ENCODE measurements at places on chromosomes 12 and 14.

- DNase-seq = no peak
Measured at GRCh38 chr12:127430401-127430800, 836.6 kb upstream of the TMEM132C start.

DNA sequence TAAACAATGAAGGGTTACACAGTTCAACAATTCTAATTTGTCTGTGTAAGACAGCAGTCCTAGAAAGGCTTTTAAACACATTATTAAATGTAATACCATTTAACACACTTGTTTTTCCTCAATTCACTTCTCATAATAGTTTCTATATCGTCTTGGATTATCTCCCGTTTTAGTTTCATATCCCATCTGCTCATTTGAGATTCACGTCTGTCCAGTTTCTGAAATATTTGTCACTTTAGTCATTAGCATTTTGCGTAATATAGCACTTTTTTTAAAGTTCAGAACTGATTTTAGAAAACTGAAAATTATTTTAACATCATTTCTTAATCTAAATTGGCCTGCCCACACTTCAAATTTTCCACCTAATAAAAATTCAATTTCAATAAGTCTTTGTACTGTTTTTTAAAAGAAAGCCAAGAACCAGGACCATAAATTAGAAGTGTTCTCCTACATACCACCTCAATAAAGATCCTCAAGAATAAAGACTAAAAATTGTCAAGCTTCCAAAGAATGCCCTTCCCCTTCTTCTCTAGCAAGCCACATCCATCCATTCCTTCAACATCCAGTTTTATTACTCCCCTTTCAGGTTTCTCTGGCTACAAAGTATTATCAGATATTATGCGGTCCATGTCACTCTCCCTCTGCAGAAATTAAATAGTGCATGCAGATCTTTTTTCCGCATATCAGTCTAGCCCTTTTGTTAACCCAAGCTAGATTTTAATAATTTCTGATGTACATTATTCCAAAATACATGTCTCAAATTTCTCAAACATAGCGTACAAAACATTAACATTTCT, 11.9 kb downstream of the MED13L start:
- no peak for DNase-seq

DNA sequence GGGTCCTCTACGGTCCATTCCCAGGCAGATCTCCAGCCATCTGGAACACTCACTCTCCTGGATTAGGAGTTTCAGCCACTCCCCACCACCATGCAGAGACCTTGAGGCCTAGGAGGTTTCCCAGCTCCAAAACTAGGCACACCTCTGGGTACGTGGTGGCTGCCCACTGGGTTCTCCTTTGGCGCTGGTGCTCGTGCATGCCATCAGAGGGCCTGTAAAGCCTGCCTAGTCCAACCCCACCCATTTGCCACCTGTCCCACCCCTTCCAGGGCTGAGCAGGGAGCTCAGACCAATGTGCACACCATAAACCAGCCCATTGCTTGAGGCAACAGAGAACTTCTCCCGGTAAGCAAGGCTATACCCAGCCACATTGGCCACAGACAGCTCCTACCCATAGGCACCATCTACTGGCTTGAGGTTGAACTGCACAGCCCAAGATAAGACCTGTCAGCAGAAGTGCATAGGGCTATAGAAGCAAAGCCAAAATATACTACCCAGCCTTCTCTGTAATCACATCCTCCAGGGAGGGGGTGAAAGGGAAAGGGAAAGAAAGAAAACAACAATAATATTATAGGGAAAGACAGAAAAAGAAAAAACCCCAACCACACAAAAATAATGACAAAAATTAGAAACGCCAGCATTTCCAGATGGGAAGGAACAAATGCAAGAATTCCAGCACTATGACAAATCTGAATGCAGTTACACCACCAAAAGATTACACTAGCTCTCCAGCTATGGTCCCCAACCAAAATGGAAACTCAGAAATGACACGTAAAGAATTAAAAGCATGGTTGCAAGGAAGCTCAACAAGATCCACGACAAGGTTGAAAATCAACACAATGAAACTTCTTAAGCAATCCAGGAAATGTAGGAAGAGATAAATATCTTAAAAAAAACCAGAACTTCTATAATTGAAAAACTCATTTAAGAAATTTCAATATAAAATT, 111.9 kb upstream of the CCDC175 start:
- peak; percentile 20 for DNase-seq

- DNase-seq = no peak
Measured at GRCh38 chr12:122137229-122137628, 36.8 kb downstream of the IL31 start.

GRCh38 chr14:92579244-92579936, 65.8 kb downstream of the RIN3 start:
- no peak for DNase-seq

DNA sequence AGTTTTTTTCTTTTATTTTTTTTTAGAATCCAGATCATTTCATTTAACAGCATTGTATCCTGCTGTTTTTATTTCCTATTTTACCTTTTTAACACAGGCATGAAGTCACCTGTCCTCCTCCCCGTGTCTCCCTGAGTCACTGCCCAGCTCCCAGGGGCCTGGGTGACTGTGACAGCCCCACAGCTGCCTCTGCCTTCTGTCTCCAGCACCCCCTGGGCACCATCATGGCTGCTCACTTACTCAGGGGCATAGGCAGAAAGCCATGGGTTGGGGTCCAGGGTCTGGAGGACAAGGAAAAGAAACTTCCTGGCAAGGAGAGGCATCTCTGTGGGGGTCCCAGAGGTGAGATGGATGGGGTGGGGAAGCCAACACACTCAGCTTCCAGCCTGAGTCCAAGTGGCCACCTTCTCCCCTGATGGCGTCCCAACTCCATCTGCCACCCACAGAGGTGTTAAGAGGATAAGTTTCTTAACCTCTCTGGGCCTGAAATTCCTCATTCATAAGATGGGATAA, 25.3 kb downstream of the TMEM63C start:
- DNase-seq = no peak

DNA sequence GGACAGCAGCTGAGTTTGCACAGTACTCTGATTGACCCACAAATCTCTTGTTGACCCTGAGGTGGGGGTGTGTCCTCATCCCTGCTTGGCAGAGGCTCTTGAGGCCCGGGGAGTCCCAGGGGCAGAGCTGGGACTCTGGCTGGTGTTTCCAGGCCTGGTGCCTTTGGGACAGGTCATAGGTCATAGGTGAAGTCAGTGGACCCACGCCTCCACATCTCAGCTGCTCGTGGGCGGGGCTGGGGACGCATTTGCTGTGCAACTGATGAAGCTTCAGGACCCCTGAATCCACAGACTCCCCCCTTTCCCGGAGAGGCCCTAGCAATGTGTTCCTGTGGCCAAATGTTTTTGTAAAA, 408 bp upstream of the CACNA2D4 start:
- DNase-seq = no peak

- no peak for DNase-seq
Measured at GRCh38 chr14:85041618-85042017, 488.3 kb upstream of the FLRT2 start.

DNA sequence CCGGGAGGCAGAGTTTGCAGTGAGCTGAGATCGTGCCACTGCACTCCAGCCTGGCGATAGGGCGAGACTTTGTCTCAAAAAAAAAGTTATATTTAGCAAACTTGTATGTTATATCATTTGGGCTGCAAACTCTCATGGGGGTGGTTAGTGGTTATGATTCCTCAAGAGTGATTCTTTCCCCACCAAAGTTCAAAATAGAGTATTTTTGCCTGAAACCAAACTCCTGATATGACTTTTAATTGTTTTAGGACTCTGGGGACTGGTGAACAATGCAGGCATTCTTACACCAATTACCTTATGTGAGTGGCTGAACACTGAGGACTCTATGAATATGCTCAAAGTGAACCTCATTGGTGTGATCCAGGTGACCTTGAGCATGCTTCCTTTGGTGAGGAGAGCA, 18.6 kb downstream of the HSD17B6 start:
- no peak for DNase-seq

- no peak for DNase-seq
Measured at GRCh38 chr12:126915309-126915708, 1351.7 kb upstream of the TMEM132C start.

DNA sequence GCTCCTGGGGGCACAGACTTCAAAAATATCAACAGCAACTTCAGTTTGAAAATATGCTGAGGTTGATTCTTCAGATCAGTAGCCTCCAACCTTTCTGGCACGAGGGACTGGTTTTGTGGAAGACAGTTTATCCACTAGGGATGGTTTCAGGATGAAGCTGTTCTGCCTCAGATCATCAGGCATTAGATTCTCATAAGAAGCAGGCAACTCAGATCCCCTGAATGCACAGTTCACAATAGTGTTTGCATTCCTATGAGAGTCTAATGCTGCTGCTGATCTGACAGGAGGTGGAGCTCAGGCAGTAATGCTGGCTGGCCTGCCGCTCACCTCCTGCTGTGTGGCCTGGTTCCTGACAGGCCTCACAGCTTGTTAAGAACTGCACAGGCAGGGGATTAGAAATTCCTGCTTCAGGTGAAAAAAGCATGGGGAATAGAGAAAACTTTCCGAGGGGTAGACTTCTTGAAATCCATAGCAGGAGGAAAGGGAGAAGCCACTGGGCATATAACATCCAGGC, 12.8 kb downstream of the EPYC start:
- no peak for DNase-seq

DNA sequence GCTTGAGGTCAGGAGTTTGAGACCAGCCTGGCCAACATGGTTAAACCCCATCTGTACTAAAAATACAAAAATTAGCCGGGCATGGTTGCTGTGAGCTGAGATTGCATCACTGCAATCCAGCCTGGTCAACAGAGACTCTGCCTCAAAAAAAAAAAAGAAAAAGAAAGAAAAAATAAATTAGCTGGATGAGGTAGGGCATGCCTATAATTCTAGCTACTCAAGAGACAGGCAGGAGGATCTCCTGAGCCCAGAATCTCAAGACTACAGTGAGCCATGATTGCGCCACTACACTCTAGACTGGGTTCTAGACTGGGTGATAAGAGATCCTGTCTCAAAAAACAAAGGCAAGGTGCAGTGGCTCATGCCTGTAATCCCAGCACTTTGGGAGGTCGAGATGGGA, 16.9 kb downstream of the PPP4R3A start:
- no peak for DNase-seq

- no peak for DNase-seq
Measured at GRCh38 chr14:104802394-104803184, 1.7 kb downstream of the ZBTB42 start.

DNA sequence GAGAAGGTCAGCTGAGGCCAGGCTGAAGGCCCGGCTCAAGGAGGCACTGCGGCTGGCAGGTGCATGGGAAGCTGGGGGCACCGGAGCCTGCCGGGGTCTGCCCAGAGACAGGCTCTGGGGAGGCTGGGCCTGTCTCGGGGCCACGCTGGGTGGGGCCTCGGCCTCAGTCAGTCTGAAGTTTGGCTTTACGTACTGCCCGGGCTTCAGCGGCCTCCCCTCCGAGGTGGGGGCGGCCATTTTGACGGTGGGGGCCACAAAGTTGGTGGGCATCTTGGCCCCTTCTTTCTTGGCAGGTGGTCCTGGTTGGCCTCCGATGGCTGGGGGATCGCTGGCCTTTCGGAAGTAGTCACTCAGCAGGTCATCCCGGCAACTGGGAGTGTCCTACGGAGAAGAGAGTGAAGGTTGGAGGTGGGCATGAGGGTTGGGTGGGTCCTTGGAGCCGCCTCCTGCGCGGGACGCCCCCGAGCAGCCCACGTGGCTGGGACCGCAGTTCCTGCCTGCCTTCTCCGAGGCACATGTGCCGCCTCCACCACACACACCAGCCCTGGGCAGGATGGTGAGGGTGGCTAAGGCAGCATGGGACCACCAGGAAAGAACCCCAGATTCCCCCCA, 28.9 kb upstream of the GPR68 start:
- no peak for DNase-seq

GRCh38 chr12:66195242-66195641, 6.2 kb downstream of the IRAK3 start:
- DNase-seq = no peak

GRCh38 chr12:59164226-59164625, 243.9 kb upstream of the LRIG3 start:
- DNase-seq = no peak

- DNase-seq = no peak
Measured at GRCh38 chr14:52333823-52334657, 19.9 kb downstream of the PTGER2 start.

- DNase-seq = no peak
Measured at GRCh38 chr12:82883394-82884355, 197.0 kb downstream of the TMTC2 start.

GRCh38 chr12:401235-402028, at the start of gene CCDC77:
TSS of gene CCDC77 (plus strand) at chr12:401644. CDS start at chr12:409384, 7,740 bp downstream.
- DNase-seq = peak; percentile 70

DNA sequence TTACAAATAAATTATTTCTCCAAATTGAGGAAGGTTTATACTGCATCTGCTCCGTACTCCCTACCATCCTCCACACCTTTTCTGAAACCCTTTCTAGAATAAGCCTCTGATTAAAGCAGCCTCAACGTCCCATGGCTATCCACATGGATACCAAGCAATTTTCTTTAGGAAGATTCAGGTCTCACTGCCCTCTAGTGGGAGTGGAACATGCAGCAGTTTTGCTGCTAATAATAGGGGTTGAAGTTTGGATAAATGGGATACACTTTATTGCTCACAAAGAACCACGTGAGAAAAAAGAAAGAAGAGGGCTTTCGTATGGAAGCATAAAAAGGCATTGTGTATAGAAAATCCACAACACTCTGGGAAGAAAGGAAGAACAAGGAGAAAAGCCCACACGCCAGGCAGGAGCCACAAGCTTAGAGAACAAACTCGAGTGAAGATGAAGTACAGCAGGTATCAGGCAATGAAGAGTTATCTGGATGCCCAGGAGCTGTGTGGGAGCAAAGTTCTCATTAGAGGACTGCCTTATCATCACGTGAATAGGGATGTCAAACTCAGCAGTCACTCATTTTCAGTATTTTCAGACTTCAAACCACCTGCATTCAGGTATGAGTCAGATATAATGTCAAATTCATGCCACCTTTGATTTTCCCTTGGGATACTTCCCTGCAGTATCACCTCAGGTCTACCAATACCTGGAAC, 45.8 kb downstream of the CCER1 start:
- no peak for DNase-seq

GRCh38 chr14:74965486-74966153, 10.2 kb upstream of the PGF start:
- no peak for DNase-seq

- no peak for DNase-seq
Measured at GRCh38 chr14:102749393-102750305, 27.6 kb upstream of the TRAF3 start.

GRCh38 chr12:19025582-19025981, 104.0 kb upstream of the PLEKHA5 start:
- DNase-seq = no peak

DNA sequence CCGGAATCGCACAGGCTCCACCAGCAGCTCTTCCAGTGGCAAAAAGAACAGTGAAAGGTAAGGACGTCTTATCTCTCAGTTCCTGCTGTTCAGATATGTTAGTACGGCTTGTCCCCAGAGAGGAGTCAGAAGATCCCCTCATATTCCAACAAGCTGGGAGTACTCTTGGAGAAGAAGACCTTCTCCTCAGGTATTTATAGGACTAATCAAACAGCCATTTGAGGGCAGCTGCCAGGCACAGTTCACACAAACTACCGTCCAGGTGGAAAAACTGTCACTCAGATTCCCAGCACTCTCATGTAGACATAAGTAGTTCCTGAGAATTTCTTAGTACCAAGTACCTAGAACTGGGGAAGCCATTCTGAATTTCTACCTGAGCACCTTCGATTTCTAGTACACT, 85.3 kb downstream of the EML1 start:
- DNase-seq = no peak

Measured in AG04450 (cell line).